Smooth muscle cell of the umbilical artery (primary cell): ENCODE measurements at places on chromosomes 2 and 18. TPM values are rescaled to one million over a fixed set of nuclear protein-coding genes. Genes with fewer than 3 reads are reported as not detected.

The LTBP1 gene
- 358 and 406 TPM in 2 replicates for total RNA-seq

The IL37 gene
- total RNA-seq = not detected in 2 replicates

The SLC5A7 gene
- under 0.01 TPM in 1 of 2 replicates, not detected in the other for total RNA-seq

The GPD2 gene
- 43.9 and 92.1 TPM in 2 replicates for total RNA-seq

The M1AP gene
- under 0.01 and 0.05 TPM in 2 replicates for total RNA-seq

The RGPD3 gene
- total RNA-seq = 0.30 and 0.37 TPM in 2 replicates

The TMEM178A gene
- total RNA-seq = 0.30 and 0.92 TPM in 2 replicates
